ENCODE measurements at places on chromosomes 7 and 10.

- no peaks in the 10 kb centered on the region for H3K4me1 ChIP-seq
- no peak for DNase-seq
- no peaks in the 10 kb centered on the region for H3K36me3 ChIP-seq
- H3K4me3 ChIP-seq: no peak overlapping the region
- no peaks in the 10 kb centered on the region for H3K27me3 ChIP-seq
Observed at GRCh38 chr10:62707810-62708209, 96.7 kb upstream of the ADO start.

DNA sequence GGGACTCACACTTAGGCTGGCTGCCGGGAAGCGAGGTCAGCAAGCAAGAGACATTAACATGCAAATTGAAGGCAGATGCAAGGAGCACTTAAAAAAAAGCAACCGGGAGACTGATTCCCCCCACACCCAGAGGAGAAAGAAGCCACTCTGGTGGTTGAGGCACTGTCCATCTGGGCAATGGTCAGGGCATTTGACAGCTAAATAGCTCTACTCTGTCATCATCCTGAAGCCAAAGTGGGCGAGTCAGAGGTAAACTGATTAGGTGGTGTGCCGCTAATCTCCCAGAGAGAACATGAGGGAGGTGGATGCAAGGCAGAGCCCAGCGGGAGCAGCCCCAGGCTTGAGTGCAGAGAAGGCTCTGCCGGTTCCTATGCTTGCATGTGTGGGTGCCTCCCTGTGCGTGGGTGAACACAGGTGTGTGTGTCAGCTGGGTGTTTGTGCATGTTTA, 100.6 kb downstream of the PLXNA4 start:
- no peak overlapping the region for H3K27ac ChIP-seq
- H3K4me3 ChIP-seq: no peak overlapping the region
- peaks cover 14% of the 10 kb centered on the region for H3K4me1 ChIP-seq
- no peak for DNase-seq

DNA sequence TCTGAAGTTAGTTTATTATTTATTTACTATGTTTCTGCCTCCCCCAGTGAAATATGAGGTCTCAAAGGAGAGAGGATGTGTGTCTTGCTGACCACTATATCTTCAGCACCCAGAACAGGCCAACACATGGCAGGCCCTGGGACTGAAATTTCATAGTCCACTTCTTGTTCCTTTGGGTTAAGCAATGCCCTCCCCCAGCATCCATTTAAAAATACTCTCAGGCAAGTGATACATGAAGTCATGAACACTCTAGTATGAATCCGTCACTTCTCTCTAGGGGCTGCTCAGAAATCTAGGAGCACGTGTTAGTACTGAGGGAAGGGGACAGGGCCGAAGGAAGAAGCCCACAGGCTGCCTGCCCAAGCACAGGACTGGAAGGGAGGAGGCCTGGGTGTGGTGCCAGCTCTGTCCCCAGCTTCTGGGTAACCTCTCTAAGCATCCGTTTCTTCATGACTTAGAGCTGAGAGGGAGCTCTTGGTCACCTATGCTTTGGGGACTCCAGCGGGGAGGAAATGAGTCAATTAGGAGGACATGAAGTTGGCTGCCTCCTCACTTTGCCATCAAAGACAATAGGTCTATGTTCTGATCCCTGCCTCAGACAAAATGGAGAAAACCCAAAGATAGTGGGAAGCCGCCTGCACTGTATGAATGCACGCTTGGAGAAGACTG, 119.2 kb downstream of the KCNMA1 start:
- no peaks in the 10 kb centered on the region for H3K36me3 ChIP-seq
- DNase-seq: no peak
- H3K27me3 ChIP-seq: peaks cover 84% of the 10 kb centered on the region
- H3K27ac ChIP-seq: no peak overlapping the region
- H3K4me1 ChIP-seq: no peaks in the 10 kb centered on the region
- H3K4me3 ChIP-seq: no peak overlapping the region

DNA sequence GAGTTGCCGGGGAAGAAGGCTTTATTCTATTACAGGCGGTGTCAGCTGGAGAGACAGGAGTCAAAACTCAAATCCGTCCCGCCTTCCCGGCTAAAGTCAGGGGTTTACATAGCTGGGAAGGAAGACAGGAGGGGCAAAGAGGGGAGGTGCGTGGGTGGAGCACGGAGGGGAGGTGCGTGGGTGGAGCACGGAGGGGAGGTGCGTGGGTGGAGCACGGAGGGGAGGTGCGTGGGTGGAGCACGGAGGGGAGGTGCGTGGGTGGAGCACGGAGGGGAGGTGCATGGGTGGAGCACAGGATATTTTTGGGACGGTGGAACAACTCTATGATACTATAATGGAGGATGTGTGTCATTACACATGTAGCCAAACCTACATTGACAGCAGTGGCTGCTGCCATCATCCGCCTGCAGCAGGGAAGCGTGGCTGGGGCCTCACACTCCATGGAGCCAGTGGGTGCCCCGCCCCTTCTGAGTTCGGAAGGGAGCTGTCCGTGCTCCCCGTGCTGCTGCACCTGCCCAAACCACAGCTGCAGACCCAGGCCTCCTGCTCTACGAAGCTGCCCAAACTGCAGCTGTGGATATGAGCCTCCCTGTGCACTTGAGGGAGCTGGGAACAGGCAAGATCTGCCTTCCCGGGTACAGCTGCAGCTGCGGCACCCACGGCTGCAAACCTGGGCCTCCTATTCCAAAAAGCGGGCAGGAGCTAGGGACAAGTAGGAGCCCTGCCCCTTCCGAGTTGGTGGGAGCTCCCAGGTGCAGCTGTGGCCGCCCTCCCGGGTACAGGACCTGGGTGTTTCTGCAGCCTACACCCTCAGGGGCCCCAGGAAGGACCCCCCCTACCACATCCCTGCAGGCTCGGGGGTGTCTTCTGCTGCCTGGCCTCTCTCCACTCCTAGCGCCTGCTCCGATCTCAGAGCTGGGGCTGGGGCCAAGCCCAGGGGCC, 119.4 kb downstream of the DYNC2I1 start:
- DNase-seq: no peak
- H3K27me3 ChIP-seq: no peaks in the 10 kb centered on the region
- H3K36me3 ChIP-seq: peaks cover 7% of the 10 kb centered on the region

GRCh38 chr7:2640846-2641316, 9.1 kb downstream of the TTYH3 start:
- no peaks in the 10 kb centered on the region for H3K27me3 ChIP-seq
- H3K4me1 ChIP-seq: peaks cover 27% of the 10 kb centered on the region
- no peak overlapping the region for H3K4me3 ChIP-seq
- no peak overlapping the region for H3K27ac ChIP-seq

DNA sequence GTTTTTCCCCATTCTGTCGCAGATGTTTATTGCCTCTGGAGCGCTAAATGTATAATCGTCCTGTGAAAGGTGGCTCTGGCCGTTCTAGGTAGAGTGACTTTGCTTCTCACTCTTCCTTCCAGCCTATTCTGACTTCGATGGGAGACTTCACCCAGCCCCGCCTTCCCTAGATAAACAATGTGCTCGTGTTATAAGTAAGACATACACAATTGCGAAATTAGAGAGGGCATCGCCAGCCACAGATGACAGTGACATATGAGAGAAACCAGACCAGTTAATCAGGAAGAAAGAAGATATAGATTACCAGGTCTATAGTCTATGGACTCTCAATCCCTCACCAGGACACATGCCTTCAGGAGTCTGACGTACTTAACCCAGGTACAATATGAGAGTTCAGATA, 1050.5 kb upstream of the AUTS2 start:
- H3K4me3 ChIP-seq: no peak overlapping the region
- no peaks in the 10 kb centered on the region for H3K4me1 ChIP-seq
- DNase-seq: no peak
- H3K27ac ChIP-seq: no peak overlapping the region

- H3K4me1 ChIP-seq: peaks cover 31% of the 10 kb centered on the region
- no peak for DNase-seq
- H3K27ac ChIP-seq: peak overlapping the region; percentile 77
- no peaks in the 10 kb centered on the region for H3K27me3 ChIP-seq
Observed at GRCh38 chr7:92645114-92646061, 55.2 kb upstream of the FAM133B start.

DNA sequence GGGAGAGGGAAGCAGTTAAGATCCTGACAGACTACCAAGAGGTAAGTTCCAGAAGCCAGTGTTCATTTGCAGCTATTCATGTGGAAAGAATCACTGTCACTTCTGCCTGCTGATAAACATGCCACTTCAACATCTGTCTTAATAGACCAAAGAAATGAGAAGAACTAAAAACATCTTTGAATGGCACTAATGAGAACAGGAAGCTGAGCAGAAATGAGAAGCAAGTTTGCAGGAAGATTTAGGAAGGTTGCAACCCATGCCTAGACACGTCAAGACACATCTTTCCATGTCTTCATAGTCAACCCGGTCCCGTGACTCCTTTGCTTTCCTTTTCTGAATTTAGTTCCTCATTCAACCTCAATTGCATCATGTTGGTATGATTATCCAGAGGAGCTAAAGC, 180.0 kb downstream of the PDE1C start:
- DNase-seq: no peak
- H3K36me3 ChIP-seq: no peaks in the 10 kb centered on the region

GRCh38 chr7:31082447-31082846, 30.3 kb downstream of the ADCYAP1R1 start:
- H3K27ac ChIP-seq: no peak overlapping the region
- no peak overlapping the region for H3K4me3 ChIP-seq
- peaks cover 6% of the 10 kb centered on the region for H3K27me3 ChIP-seq

- H3K27ac ChIP-seq: no peak overlapping the region
- H3K27me3 ChIP-seq: peaks cover 49% of the 10 kb centered on the region
- no peak overlapping the region for H3K4me3 ChIP-seq
- no peaks in the 10 kb centered on the region for H3K4me1 ChIP-seq
- no peaks in the 10 kb centered on the region for H3K36me3 ChIP-seq
Observed at GRCh38 chr10:117461766-117462423, 80.7 kb upstream of the EMX2 start.

- H3K4me1 ChIP-seq: peaks cover 28% of the 10 kb centered on the region
- H3K36me3 ChIP-seq: peaks cover 31% of the 10 kb centered on the region
- DNase-seq: no peak
- peak overlapping the region; percentile 82 for H3K27ac ChIP-seq
- H3K27me3 ChIP-seq: no peaks in the 10 kb centered on the region
- H3K4me3 ChIP-seq: peak overlapping the region; percentile 84
Observed at GRCh38 chr10:45000138-45000751, 478 bp upstream of the ZNF22 start.

DNA sequence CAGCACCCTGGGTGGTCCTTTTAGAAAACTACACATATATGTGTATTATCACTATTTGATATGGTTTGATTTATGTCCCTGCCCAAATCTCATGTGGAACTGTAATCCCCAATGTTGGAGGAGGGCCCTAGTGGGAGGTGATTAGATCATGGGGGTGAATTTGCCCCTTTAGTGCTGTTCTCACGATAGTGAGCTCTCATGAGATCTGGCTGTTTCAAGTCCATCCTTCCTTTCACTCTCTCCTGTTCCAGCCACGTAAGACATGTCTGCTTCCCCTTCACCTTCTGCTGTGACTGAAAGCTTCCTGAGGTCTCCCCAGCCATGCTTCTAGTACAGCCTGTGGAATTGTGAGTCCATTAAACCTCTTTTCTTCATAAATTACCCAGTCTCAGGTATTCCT, 37.3 kb downstream of the DOCK4 start:
- H3K4me3 ChIP-seq: no peak overlapping the region
- peaks cover 61% of the 10 kb centered on the region for H3K27me3 ChIP-seq
- no peak for DNase-seq
- H3K27ac ChIP-seq: no peak overlapping the region

DNA sequence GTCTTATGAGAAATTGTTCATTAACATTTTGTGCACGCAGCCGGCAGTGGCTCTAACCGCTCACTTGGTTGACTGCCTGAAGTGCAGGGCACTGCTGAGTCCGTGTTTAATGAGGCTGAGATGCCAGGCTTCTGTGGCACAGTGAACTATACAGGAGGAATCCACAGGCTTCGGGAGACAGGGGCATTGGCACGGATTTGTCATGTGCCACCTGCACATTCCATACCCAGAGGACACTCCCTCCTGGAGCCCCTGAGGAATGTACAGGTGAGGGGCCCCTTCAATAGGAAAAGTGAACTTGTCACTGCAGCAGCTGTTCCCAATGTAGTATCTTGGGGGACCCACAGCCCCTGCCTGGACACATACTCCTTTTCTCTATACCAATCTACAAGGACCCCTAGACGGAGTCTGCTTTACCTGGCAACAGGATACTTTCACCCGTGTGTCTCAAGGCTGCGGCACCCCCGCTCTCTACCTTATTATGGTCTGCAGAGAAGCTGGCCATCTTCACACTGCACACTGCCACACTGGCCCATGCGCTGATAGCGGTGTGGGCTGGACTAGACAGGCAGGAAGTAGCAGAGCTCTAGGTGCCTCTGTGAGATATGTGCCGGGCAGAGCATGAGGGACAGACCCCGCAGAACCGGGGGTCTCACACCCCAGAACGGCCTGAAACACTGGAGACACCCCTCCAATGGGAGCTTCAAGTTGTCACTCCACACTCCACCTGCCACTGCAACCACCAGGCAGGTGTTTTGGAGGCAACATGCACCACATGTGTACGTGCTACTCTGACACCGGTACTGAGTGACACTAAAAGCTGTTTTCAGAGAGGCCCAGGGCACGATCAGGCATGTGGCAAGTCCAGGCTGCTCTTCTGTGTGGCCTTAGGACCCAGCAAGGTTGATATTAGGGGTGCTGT, 71.4 kb upstream of the RHEB start:
- H3K36me3 ChIP-seq: peaks cover 28% of the 10 kb centered on the region
- DNase-seq: no peak
- H3K27ac ChIP-seq: no peak overlapping the region
- peaks cover 11% of the 10 kb centered on the region for H3K4me1 ChIP-seq
- no peak overlapping the region for H3K4me3 ChIP-seq

DNA sequence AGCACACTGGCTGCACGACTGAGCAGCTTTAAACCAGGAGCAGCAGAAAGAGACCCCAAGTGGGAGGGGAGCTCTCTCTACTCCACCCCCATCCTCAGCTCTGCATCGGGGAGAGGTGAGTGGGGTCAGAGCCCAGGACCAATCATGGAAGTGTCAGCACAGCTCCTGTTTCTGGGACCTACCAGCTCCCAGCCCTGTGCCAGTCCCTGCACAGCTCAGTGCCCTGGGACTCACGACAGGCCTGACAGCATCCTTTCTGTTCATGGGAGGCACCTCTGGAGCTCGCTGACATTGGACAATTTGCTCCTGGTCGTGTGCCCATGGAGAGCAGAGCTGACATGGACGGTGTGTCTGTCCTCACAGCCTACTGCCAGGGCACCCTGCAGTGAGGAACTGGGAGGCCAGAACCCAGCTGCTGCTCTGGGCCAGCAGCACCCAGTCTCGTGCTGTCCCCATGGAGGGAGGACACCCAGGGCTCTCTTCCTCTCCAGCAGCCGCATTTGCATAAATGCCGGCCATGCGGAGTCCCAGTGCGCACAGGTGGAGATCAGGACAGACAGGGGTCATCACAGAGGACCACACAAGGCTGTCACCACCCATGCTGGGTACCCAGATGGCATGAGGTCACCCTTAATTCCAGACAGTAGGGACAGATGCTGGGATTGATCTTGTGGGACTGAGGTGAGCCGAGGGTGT, 45.9 kb upstream of the MSMB start:
- no peak overlapping the region for H3K4me3 ChIP-seq
- H3K4me1 ChIP-seq: peaks cover 17% of the 10 kb centered on the region
- no peak for DNase-seq
- no peaks in the 10 kb centered on the region for H3K27me3 ChIP-seq
- H3K36me3 ChIP-seq: no peaks in the 10 kb centered on the region
